Stimulated activated CD8-positive, alpha-beta memory T cell treated with anti-CD3 and anti-CD28 coated beads, Interleukin-12 subunit alpha, Interleukin-12 subunit beta, amount 100 ng/mL, for 1 hour (primary cell): ENCODE measurements at places on chromosomes 12 and 14.

GRCh38 chr14:56905282-56905681, 95.0 kb upstream of the OTX2 start:
- DNase-seq, result no peak

GRCh38 chr14:104866451-104867370, 1.6 kb downstream of the CEP170B start:
- no peak for DNase-seq

DNA sequence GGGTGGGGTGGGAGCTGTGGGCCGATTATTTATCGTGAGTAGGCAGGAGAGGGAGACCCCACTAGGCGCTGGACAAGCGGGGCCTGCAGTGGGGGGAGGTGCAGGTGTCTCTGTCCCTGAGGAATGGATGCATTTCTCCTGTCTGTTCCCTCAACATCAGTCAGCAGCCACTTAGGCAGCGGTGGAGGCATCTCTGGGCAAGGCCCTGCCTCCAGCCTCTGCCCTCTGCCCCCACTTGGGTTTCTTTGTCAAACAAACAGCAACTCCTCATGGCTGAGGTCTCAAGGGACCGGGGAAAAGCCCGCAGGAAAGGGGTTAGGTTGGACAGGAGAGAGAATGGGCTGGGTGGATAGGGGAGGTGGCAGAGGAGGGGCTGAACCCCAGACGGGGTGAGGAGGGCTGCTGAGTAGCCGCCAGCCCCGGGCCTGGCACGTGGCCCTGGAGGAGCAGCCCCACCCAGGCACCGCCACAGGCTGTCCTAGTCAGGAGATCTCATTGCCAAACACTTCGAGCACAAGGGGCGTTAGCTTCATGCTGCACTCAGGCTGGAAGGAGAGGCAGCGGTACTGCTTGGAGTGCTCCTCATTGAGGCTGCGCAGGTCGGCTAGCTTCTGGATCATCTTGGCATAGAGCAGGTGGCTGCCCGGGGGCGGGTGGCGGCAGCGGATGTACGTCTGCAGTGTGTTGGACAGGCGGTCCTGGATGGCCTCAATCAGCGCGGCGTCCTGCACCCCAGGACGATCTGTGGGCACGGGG, 24.7 kb upstream of the HDAC7 start:
- no peak for DNase-seq

GRCh38 chr14:24861083-24861630, 188.8 kb downstream of the STXBP6 start:
- no peak for DNase-seq

DNA sequence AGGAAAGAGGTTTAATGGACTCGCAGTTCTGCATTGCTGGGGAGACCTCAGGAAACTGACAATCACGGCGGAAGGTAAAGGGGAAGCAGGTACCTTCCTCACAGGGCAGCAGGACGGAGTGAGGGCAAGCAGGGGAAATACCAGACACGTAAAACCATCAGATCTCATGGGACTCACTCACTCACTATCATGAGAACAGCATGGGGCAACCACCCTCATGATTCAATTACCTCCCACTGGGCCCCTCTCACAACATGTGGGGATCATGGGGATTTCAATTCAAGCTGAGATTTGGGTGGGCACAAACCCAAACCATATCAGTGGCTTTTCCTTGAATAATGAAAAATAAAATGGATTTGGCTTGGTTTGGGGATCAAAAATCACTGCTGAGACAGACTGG, 380.5 kb downstream of the VRK1 start:
- no peak for DNase-seq

DNA sequence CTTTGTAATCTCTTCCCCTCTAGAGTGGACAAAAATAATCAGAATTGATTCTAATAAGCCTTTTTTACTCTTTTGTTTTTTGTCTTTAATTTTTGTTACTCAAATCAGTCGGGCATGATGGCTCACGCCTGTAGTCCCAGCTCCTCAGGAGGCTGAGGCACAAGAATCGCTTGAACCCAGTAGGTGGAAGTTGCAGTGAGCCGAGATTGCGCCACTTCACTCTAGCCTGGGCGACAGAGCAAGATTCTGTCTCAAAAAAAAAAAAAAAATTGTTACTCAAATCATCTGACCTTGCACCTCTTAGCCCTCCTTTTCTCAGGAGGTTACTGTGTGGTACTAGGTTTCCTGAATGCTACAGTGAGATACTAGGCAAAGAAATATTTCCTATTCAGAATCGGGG, 280.6 kb downstream of the PDZRN4 start:
- no peak for DNase-seq

- DNase-seq, result no peak
Observed at GRCh38 chr12:80239867-80240266, 140.5 kb downstream of the OTOGL start.

DNA sequence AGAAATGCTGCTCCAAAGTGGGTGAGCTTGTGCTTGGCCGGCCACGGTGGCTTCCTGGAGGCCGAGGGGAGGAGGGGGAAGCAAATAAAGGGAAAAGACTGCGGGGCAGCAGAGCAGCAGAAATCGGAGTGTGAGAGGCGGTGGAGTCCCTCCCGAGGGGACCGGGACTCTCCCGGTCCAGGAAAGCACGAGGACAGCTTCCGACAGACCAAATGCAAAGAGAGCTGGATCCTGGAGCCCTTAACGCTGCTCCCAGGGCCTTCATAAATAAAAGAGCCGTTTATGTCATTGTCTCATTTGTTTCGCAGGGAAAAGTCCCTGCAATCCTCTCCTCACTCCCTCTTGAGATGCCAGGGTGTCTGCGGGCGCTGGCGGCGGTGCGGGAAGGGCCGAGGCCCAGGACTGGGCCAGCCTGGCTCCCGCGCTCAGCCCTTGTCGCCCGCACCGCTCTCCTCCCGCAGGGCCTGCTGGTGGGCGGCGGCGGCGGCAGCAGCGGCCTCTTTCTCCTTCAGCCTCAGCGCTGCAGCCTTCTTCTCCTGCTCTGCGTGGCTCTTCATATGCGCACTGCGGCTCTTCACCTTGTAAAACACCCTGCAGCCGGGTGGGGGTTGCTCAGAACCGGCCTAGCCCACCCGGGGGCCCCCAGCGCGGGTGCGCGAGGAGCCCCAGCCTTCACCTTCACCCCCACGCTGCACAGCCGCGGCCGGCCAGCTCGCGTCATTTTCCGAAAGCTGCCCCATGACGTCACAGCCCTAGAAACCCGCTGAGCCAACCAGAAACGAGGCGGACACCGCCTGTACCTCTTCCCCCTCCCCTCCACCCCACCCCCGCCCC, 4.5 kb upstream of the PNMA1 start:
- no peak for DNase-seq

DNA sequence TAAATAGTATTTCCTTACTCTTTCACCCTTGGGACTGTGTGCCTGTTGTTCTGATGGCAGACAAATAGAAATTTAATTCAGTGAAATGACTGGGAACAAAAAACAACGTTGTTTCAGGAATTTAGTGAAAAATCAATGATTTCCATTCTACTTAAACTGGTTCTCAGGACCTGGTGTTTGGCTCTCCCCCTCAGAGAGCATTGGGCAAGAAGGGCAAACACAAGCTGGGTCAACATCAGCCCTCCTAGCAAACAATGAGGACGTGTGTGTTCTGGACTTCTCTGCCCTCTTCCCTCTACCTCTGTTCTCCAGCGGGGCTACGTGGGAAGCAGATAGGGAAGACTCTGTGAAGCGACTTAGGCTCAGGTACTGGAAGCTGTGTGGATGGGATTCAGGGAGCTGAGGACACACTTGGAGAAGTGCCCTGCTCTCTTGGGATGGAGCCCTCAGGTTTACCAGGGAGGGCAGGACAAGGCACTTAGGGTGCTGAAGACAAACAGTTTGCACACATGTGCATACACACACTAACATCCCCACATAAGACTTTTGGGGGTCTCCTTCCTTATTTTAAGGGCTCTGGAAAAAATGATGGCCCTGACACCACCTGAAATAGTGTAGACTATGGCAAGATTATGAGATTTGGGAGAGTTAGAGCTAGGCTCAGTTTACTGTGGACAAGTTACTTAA, 7.6 kb upstream of the SERPINA1 start:
- DNase-seq, result no peak

GRCh38 chr12:25332143-25332542, 81.4 kb upstream of the KRAS start:
- DNase-seq, result no peak

- no peak for DNase-seq
Observed at GRCh38 chr14:56754921-56755320, 55.4 kb downstream of the OTX2 start.

GRCh38 chr12:29396774-29397173, 15.8 kb upstream of the ERGIC2 start:
- DNase-seq, result no peak

GRCh38 chr14:39320318-39320717, 86.6 kb downstream of the MIA2 start:
- DNase-seq, result no peak

- no peak for DNase-seq
Observed at GRCh38 chr12:25197608-25198007, 2.6 kb downstream of the ETFRF1 start.

GRCh38 chr12:68131867-68132414, 27.6 kb downstream of the IFNG start:
- no peak for DNase-seq

GRCh38 chr12:105819549-105819948, 319.2 kb downstream of the NUAK1 start:
- no peak for DNase-seq

DNA sequence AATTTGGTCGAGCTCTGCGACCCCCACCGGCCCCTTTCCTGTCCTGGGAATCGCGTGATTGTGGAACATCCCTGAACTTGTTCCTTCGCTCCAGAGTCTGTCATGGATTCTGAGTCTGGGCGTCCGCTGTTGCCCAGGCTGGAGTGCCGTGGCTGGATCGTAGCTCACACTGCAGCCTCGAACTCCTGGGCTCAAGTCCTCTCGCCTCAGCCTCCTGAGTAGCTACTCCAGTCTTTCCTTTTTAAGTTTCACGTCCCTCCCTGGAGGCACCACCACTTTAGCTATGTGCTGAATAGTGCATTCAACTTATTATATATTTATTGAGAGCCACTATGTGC, 698 bp downstream of the ACOT6 start:
- no peak for DNase-seq

GRCh38 chr12:52748578-52748977, 28.6 kb downstream of the KRT76 start:
- no peak for DNase-seq

DNA sequence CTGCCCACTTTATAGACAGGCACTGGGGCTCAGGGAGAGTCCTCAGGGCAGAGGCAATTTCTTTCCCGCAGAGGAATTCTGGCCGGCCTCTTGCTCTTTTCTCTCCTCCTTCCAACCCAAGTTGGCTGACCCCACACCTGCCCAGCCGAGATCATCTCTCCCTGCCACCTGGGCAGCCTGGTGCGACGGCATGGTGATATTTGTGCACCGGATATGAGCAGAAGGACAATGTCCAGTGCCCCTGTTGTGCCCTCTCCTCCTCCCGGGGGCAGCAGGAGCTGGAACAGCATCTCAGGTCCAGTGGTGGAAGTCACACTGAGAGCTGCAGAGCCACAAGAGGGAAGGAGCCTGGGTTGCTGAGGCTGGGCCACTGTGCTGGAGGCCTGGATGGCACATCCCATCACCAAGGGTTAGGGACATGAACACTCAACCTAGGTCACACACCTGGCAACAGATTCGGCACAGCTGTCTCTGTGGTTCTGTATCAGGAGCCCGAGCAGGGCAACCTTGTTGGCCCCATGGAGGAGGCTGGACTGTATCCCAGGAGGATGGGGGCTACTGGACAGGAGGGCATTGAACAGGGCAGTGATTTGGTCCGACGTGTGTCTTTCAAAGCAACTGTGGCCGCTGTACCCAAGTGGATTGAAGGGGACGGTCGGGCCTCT, 57.7 kb upstream of the DIO3 start:
- DNase-seq, result no peak

DNA sequence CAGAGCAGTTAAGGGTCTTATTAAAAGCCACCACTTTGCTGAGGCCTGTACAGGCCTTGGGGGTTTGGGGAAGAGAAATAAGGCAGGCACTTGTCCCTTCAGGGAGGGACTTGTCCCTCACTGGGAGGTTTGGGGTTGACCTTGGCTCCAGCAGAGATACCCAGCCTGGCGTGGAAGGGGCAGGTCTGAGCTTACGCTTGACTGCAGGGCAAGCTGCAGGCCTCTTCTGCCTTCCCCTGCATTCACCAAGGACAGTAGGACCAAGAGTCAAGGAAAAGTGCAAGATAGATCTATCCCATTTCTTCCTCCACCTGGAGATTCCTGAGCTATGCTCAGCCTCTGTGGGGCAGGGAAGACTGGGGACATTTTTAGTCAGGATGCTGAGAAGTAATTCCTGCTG, 154.3 kb downstream of the SMOC1 start:
- no peak for DNase-seq

DNA sequence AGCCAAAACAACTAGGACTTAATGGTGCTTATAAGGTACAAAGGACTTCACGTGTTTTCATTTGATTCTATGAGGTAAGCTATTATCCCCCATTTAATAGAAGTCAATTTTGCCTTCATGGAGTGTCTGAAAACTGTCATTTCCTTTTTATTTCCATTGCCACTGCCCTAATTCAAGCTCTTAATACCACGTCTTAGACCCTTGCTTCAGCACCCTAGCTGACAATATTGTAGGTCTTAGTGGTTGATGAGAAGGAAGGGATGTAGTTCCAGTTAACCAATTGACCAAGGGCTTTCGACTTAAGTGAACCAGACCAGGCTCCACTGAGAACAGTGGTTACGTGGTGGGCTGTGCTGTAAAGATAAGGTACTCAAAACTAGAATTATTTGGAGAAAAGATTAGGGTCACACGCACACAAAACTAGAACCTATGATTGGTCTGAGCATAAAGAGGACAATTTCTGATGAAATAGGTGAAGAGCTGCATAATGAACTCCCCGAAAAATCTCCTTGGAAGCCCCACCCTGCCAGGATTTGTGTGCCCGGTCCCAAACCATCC, 9.6 kb upstream of the ASIC1 start:
- DNase-seq, result no peak

DNA sequence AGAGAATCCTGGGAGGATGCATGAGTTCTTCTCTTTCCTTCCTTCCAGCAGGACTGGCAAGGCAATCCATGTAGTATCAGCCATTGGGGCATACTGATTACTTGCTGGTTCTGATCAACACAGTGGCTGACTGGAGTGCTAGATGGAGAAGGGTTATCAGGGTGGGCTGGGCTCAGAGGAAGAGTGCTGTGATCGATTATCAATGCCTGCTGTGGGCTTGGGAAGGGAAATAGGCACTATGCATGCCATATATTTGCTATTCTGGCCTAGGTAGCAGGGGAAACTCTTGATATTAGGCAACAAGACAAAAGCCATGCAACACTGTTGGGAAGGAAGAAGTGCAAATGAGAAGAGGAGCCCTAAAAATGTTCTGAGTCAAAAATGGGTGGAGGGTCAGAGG, 45.8 kb downstream of the HRK start:
- DNase-seq, result no peak
